ENCODE measurements at places on chromosomes 2 and 18.

GRCh38 chr2:44628297-44628696 lies 266.6 kb downstream of the CAMKMT start:
- no peak for DNase-seq

DNA sequence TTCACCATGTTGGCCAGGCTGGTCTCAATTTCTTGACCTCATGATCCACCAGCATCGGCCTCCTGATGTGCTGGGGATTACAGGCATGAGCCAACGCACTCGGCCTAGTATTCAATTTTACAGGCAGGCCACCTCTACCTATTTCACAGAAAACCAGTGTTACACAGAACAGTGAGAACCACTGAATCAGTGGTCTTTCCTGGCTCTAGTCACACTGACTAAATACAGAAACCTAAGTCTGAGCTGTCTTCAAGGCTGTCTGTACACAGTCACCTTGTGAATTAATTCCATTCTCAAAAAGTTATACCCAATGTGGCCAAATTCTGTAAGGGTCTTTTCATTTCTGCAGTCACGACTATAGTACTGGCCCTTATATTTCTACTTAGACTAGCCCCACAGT lies 3.5 kb downstream of the RNF149 start:
- no peak for DNase-seq

DNA sequence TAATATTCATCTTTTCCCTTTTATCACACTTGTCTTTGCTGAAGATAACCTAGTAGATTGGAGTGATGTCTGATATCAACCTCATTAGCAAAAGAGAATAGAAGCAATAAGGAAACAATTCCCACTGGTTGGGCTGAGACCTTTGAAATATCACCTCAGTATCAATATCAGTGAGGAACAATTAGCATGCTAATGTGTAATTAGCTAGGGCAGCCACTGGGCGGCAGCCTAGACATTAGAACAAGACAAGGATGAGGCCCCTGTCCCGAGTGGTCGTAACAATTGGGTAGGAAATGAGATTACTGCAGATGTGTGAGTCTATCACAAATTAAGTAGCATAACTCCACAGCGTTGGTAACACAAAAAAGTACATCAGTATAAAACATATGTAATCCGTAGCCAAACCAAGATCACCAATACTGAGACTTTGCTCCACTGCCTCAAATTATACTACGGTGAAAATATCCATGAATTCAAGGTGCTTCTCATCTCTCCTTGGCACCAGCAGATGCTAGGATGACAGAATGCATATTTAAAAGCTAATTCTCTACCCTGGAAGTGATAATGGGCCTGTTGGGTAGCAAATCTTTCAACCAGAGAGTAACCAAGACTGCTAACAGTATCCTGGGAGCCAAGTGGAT lies 99.1 kb downstream of the ALPK2 start:
- DNase-seq: peak; percentile 73

DNA sequence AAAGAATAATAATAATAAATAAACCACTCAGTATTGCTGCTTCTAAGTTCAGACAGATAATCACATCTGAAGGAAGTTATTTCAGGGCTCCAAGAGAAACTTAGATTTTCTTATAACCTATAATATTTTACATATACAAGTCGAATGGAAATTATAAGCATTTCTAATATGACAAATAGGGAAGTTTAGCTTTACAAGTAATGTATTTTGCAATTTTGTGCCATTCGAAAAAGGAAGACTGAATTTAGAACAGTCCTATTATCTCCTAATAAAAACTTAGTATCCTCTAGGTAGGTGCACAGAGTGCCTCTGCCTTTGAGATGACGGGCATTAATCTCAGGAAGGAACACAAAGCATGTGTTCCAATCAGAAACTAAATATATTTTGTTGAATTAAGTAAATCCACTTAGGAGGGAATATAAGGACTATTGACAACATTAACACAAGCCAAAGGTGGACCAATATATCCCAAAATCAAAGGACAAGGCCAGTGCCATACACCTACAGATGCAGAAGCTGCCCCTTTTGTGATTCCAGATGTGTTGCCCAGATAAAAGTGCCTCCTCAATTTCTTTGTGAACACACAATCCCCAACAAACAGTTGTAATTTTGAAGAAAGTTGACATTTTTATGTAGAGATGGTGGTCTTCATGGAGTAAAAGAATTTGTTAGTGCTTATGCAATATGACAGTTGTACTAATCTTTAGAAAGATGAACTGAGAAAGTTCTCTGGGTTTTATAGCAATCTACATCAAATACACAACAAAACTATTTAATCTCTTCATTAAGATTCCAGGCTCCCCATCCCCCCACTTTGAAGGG lies 36.6 kb downstream of the PTCD3 start:
- DNase-seq: no peak

DNA sequence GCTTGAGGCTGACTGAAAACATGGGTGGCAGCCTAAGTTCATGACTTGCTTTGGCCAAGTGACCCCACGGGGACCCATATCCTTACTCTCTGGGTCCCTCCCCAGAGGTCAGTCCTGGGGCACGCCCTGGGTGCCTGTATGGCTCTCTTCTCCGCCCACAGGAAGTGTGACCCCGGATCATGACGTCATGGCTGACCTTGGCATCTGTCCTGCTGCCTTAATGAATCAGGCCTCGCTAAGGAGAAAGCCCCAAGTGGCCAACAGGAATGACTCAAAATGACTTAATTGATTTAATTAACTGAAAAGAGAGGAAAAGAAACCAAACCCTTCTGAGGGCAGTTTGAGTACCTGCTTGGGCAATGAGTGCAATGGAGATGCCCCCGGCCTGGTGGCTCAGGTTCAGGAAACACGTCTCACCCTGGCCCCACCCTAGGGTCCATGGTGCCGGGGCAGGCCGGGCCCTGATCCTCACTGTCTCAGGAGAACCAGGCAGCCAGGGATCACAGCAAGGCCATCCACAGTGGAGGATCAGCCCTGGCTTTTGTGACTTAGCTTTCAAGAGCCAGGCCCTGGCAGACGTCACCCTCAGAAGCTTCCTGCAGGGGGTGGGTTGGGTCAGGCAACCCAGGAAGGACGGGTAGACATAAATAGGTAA lies 112.0 kb downstream of the CYP26B1 start:
- DNase-seq: no peak

- no peak for DNase-seq
Observed at GRCh38 chr2:162103443-162104009, 29.5 kb upstream of the DPP4 start.

DNA sequence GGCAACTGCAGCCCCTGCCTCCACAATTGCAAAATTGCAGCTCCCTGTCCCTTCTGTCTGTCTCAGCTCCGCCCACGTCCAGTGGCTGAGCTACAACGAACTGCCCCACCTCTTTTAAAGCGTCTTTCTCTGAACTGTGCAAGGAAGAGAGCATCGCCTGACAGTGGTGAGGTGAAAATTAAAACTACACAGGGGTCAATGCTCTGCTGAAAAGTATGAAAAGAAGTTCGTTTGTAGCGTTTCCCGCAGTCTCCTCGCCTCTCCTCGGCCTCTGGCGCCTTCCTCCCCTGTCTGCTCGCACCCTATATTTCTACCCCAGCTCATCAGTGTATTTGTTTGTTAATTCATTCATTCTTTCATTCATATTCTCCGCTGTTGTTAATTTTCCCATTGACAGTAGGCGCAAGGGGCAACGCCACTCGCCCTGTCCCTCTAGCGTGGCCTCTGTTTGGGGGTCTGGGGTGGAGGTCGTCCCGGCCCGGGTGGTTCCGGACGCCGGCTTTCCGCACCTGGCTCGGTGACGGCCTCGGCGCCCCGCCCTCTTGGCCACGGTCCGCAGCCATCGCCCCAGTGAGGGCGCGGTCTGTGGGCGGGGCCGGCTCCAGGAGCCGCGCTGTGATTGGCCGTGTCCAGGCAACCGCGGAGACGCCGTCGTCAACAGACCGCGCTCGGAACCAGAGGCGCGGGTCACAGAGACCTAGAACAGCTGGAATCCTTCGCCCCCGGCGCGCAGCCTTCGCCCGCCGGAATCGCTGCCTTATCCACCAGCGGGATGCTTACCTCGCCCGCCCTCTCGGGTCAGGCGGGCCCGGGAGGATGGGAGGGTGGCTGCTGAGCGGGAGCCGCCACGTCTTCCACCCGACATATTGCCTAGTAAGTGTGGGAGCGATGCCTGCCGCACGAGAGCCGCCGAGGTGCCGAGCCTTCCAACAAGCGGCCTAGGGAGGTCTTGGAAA lies at the start of gene VWA3B:
TSS of gene VWA3B (plus strand) at position 677 of the 956 bp plus-strand sequence. CDS start 5,926 bp downstream, outside the sequence.
- DNase-seq: peak; percentile 24

- no peak for DNase-seq
Observed at GRCh38 chr2:182031956-182032355, 46.3 kb downstream of the PPP1R1C start.

GRCh38 chr2:72204156-72204785 lies 56.6 kb upstream of the CYP26B1 start:
- DNase-seq: no peak

GRCh38 chr2:111534910-111535352 lies 349.1 kb downstream of the ANAPC1 start:
- DNase-seq: peak; percentile 20

GRCh38 chr2:66813976-66814375 lies 379.1 kb downstream of the MEIS1 start:
- DNase-seq: no peak

Measured in CD4-positive, alpha-beta T cell treated with Interleukin-1 beta for 1 hour (primary cell).